ENCODE measurements at places on chromosomes 3 and 15.

DNA sequence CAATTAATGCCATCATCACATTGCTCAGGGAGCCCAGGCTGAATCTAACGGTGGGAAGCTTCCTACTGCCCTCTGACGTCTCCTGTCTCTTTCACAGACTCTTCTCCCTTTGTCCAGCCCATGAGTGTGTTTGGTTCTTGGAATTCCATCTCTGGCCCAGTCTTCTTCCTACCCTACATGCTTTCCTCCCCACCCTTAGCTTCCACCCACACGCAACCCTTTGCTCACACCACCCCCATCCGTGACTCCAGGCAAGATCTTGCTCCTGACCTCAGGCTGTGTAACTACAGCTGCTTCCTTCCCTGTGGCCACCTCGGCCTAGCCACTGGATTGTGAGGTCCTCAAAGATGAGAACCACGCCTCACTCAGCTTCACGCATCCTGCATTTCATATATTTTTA is 72.3 kb upstream of the THBS1 start:
- DNase-seq = no peak

GRCh38 chr15:70033529-70034140 is 64.1 kb downstream of the TLE3 start:
- no peak for DNase-seq

- no peak for DNase-seq
Observed at GRCh38 chr3:64888840-64889392, 201.1 kb upstream of the ADAMTS9 start.

GRCh38 chr3:197541756-197542539 is 13.8 kb downstream of the BDH1 start:
- no peak for DNase-seq

GRCh38 chr15:27123808-27124207 is 152.8 kb downstream of the GABRG3 start:
- no peak for DNase-seq

GRCh38 chr3:18841422-18842343 is 306.6 kb upstream of the KCNH8 start:
- DNase-seq = no peak

- no peak for DNase-seq
Observed at GRCh38 chr3:179852142-179852905, 184.4 kb downstream of the PEX5L start.
